Glutamatergic neuron (in vitro differentiated cells): ENCODE measurements at places on chromosomes 2 and 18. TPM values are rescaled to one million over a fixed set of nuclear protein-coding genes. Genes with fewer than 3 reads are reported as not detected.

ITGB6 gene
- not detected for total RNA-seq

IL37 gene
- total RNA-seq, result not detected

SMARCAL1 gene
- 36.6 TPM for total RNA-seq

FBXO15 gene
- 0.76 TPM for total RNA-seq

C1GALT1C1L gene
- total RNA-seq, result 0.49 TPM

RAB1A gene
- 161 TPM for total RNA-seq

SPATA3 gene
- not detected for total RNA-seq

IL36G gene
- not detected for total RNA-seq

PASK gene
- total RNA-seq, result 24.4 TPM

DLGAP1 gene
- total RNA-seq, result 13.6 TPM

DES gene
- total RNA-seq, result 1.3 TPM

CCL20 gene
- total RNA-seq, result not detected

HTR2B gene
- not detected for total RNA-seq

CHST10 gene
- 25.0 TPM for total RNA-seq

ASTL gene
- total RNA-seq, result not detected

CD207 gene
- 0.51 TPM for total RNA-seq

SCN3A gene
- 22.2 TPM for total RNA-seq

SCG2 gene
- 38.7 TPM for total RNA-seq

DNER gene
- total RNA-seq, result 36.0 TPM

NCKAP5 gene
- total RNA-seq, result 0.20 TPM

PMAIP1 gene
- total RNA-seq, result 12.6 TPM

LYG2 gene
- total RNA-seq, result not detected

SLC19A3 gene
- 1.7 TPM for total RNA-seq

FLACC1 gene
- total RNA-seq, result 1.2 TPM

MGAT4A gene
- total RNA-seq, result 35.8 TPM

LRPPRC gene
- total RNA-seq, result 88.0 TPM

HOXD4 gene
- total RNA-seq, result not detected

KHK gene
- total RNA-seq, result 5.3 TPM

IRS1 gene
- total RNA-seq, result 8.1 TPM

DOK6 gene
- 19.7 TPM for total RNA-seq

RNPEPL1 gene
- total RNA-seq, result 20.9 TPM

LHCGR gene
- not detected for total RNA-seq

PSMA8 gene
- not detected for total RNA-seq

RPL37A gene
- 1,757 TPM for total RNA-seq

CHRNG gene
- 3.5 TPM for total RNA-seq

IL36RN gene
- not detected for total RNA-seq

EPHA4 gene
- 57.2 TPM for total RNA-seq

MAL gene
- 9.0 TPM for total RNA-seq

ACMSD gene
- not detected for total RNA-seq

AQP4 gene
- total RNA-seq, result not detected

RUFY4 gene
- not detected for total RNA-seq
